B cell (primary cell): ENCODE measurements at places on chromosomes 11 and 22. TPM values are rescaled to one million over a fixed set of nuclear protein-coding genes. Genes with fewer than 3 reads are reported as not detected.

DNA sequence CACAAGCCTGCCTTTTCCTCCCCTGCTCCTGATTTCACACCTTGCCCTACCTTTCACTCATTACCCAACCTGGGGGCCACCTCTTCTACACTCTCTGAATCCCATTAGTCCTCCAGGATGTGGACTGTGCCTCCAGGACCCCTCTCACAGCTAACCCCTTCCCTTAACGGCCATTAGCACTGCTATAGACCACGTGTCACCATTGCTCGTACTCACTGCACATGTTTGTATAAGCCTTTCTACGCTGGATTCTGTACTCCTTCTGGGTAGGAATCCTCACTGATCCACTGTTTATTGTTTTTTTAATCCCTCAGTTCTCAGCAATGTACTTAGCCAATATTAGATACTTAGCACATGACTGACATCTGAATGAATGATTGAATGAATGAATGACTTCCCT, 40.9 kb downstream of the KIRREL3 start:
- H3K27me3 ChIP-seq = peaks cover 3% of the 10 kb centered on the region
- no peaks in the 10 kb centered on the region for H3K36me3 ChIP-seq
- H3K27ac ChIP-seq = no peak overlapping the region
- no peaks in the 10 kb centered on the region for H3K4me1 ChIP-seq
- H3K4me3 ChIP-seq = no peak overlapping the region
- no peak for DNase-seq

DNA sequence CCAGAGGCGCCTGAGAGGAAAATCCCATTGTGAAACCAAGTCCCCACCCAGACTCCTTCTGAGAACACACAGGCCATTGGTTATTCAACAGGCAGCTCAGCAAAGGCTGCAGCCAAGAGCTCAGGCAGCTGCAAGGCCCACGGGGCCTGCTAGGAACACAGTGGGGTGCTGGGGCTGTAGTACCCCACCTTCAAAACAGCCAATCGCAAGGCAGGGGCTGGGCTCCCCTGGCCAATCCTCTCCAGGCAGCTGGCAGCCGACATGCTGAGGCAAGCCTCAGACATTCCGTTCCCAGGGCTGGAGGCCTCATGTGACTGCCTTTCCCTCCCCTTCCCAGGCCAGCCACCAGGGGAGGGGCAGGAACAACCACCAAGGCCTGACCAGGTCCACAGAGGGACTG, 6.6 kb downstream of the PRODH start:
- DNase-seq = no peak
- H3K4me1 ChIP-seq = no peaks in the 10 kb centered on the region
- no peak overlapping the region for H3K27ac ChIP-seq
- no peaks in the 10 kb centered on the region for H3K27me3 ChIP-seq
- no peak overlapping the region for H3K4me3 ChIP-seq

DNA sequence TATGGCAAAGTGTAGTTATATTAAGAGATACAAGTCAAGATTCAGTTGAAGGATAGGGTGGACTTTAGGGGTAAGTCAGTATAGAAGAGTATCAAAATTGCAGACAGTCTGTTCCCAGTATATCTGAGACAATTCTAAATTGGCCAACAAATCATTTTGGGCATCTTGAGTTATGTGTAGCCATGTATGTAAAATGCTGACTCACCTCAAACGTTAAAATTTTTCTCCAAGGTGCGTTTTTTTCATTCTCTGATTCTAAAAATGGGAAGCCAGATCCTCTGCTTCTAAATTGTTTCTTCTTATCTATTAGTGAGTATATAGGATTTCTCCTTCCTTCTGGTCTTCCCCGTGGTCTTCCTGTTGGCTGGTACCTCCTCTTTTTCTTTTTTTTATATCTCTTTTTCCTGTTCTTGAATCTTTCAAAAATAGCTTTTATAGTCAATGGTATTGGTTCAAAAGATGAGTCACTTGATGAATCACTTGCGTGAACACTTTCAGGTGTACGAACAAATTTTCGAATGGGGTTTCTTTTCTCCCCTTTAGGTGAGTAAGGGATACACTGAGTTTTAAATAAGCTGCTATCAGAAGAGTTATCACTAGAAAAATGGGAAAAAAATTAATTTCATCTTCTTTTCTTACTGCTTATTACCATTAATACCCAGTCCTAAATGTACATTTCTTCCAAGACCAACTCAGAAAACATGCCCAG, 3.2 kb downstream of the TAF1D start:
- H3K4me3 ChIP-seq = no peak overlapping the region
- peaks cover 36% of the 10 kb centered on the region for H3K4me1 ChIP-seq
- peaks cover 3% of the 10 kb centered on the region for H3K36me3 ChIP-seq

DNA sequence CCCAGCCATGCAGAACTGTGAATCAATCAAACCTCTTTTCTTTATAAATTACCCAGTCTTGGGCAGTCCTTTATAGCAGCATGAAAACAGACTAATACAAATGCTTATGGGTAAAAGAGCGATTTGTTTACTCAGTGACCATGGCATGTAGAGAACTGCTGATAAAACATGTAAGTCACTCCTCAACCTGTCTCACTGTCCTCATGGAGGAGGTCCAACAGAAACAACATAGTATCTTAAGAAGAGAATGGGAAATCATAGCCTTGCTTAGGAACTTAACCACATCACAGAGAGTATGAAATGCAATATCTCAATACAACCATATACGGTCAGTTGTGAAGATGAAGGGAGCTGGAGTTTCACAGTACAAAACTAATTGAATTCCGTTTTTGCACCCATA, 1734.0 kb upstream of the RAG2 start:
- no peak for DNase-seq
- H3K4me1 ChIP-seq = no peaks in the 10 kb centered on the region
- H3K36me3 ChIP-seq = no peaks in the 10 kb centered on the region
- no peaks in the 10 kb centered on the region for H3K27me3 ChIP-seq
- H3K27ac ChIP-seq = no peak overlapping the region

- no peaks in the 10 kb centered on the region for H3K4me1 ChIP-seq
- no peak overlapping the region for H3K4me3 ChIP-seq
- H3K36me3 ChIP-seq = no peaks in the 10 kb centered on the region
- H3K27me3 ChIP-seq = no peaks in the 10 kb centered on the region
- no peak overlapping the region for H3K27ac ChIP-seq
- no peak for DNase-seq
These were observed 16.9 kb upstream of the PIK3C2A start for GRCh38 chr11:17224727-17225126.

DNA sequence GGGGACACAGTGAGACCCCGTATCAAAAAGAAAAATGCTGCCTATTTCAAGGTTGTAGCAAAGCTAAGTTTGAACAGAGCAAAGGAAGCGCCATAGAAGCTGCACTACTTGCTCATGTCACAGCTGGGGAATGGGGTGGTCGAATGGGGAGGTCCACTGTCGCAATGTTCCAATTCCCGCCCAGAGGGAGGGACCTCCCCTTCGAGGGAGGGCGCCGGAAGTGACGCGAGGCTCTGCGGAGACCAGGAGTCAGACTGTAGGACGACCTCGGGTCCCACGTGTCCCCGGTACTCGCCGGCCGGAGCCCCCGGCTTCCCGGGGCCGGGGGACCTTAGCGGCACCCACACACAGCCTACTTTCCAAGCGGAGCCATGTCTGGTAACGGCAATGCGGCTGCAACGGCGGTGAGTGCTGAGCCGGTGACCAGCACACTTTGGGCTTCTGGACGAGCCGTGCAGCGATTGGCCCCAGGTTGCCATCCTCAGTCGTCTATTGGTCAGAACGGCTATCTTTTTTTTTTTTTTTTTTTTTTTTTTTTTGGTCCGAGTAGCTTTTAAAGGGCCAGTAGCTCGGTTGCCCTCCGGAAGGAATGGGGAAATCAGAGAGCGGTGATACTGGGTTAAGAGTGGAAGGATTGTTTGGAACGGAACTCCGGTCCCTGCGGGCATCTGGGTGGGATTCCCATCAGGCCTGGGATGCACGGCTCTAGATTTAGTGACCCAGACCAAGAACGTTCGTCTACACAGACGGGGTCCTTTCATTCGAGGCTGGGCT, at the start of gene HMBS:
TSS of gene HMBS (plus strand) at position 219 of the 774 bp plus-strand sequence. CDS start at position 372, 153 bp downstream.
- no peaks in the 10 kb centered on the region for H3K27me3 ChIP-seq
- peaks cover 21% of the 10 kb centered on the region for H3K4me1 ChIP-seq
- peaks cover 26% of the 10 kb centered on the region for H3K36me3 ChIP-seq
- peak within 1 kb of the TSS; percentile 86 for H3K4me3 ChIP-seq
- peak within 1 kb of the TSS; percentile 45 for H3K27ac ChIP-seq

DNA sequence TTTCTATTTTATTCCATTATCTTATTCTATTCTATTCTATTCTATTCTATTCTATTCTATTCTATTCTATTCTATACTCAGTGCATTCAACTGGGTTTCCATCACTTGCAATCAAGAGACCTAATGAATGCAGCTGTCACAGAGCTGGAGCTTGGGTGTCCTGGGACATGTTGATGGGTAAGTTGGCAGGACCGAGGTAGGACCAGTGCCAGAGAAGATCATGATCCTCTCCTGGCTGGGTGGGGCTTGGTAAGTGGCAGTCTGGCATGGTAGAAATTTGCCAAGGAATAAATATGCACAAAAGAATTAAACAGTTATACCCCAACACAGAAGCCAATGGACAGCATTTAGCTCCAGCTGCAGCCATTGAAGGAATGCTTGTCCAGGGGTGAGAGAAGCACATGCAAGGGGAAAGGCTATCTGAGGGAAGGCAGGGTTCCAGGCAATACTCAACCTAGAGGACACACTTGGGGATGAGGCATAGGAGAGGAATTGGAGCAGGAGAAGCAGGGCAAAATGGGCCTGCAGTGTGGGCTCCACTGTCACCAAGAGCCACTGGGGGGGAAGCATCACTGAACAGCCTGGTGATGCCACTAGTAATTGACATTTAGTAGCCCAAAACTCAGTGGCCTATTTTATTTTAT, 97.0 kb upstream of the CD82 start:
- H3K27ac ChIP-seq = no peak overlapping the region
- no peak overlapping the region for H3K4me3 ChIP-seq
- no peak for DNase-seq
- H3K36me3 ChIP-seq = no peaks in the 10 kb centered on the region
- H3K27me3 ChIP-seq = no peaks in the 10 kb centered on the region

GRCh38 chr22:36028646-36029405, at the start of gene RBFOX2:
Gene RBFOX2 (minus strand): TSS chr22:36028824. CDS start chr22:36028425, 399 bp downstream.
- H3K4me3 ChIP-seq = peak within 1 kb of the TSS; percentile 57
- no peaks in the 10 kb centered on the region for H3K36me3 ChIP-seq

DNA sequence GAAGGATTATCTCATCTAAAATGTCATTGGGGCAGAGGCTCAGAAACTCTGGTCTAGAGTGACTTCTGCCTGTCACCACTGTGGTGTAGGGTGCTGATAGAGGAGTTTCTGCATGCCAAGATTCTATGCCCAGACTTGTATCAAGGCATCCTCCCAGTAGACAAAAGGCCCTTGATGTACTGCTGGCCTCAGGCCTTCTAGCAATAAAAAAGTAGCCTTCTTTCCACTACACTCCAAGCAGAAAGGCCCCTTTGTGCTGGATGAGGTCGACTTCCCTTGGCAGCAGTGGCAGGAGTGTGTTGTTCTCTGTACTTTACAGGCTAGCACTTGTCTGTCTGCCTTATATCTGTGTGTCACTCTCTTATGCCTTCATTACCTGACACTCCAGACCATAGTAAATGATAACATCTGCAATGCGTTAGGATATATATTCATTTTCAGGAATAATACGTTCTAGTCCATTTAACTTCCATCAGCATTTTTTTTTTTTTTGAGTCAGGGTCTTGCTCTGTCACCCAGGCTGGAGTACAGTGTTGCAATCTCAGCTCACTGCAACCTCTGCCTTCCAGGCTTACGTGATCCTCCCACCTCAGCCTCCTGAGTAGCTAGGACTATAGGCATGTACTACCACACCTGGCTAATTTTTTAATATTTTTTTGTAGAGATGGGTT, 49.5 kb upstream of the RRM1 start:
- DNase-seq = no peak
- no peaks in the 10 kb centered on the region for H3K27me3 ChIP-seq
- no peaks in the 10 kb centered on the region for H3K4me1 ChIP-seq
- H3K27ac ChIP-seq = no peak overlapping the region

DNA sequence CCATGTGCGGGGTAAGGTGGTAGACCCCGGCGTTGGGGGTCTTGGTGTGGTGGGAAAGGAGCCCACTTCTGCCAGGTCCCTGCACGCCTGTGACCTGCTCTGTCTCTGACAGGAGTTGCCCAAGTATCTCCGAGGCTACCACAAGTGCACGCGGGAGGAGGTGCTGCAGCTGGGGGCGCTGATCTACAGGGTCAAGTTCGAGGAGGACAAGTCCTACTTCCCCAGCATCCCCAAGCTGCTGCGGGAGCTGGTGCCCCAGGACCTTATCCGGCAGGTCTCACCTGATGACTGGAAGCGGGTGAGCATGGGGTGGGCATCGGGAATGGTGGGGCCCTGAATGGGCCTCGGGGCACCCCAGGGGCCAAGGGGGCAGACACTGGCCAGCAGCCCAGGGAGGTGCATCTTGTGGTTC, 83.0 kb downstream of the MYO7A start:
- no peak overlapping the region for H3K4me3 ChIP-seq
- no peaks in the 10 kb centered on the region for H3K36me3 ChIP-seq
- DNase-seq = no peak
- no peaks in the 10 kb centered on the region for H3K27me3 ChIP-seq
- H3K27ac ChIP-seq = no peak overlapping the region
- no peaks in the 10 kb centered on the region for H3K4me1 ChIP-seq

Gene SAA4
- polyA plus RNA-seq = not detected in 2 replicates

Gene ARSA
- polyA plus RNA-seq = 118 and 128 TPM in 2 replicates
